Suppressor macrophage treated with lipopolysaccharide for 4 hours (primary cell): ENCODE measurements at places on chromosomes 7 and 10.

DNA sequence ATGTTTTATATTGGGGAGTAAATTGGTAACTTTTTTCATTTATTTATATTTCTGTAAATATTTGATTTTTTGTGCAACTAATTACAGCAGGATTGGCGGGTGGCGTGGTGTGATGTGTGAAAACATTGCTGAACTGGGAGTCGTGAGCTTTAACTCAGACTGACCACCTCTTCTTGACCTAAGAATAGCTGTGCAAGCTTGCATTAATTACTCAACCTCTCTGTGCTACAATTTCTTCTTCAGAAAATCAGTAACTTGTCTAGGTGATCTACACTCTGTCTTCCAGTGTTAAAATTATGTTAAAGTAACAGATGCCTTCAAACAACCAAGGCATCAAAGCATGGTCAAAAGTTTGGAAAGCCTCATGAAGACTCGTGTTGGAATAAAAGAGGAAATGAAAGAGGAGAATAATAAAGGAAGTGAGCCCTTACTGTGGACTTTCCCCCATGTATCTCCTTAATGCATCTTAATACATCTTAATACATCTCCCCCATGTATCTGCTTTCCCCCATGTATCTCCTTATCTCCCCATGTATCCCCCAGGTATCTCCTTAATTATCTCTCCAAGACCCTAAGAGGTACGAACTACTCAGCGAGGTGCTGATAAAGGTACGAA lies 71.2 kb downstream of the SVIL start:
- DNase-seq = peak; percentile 66

DNA sequence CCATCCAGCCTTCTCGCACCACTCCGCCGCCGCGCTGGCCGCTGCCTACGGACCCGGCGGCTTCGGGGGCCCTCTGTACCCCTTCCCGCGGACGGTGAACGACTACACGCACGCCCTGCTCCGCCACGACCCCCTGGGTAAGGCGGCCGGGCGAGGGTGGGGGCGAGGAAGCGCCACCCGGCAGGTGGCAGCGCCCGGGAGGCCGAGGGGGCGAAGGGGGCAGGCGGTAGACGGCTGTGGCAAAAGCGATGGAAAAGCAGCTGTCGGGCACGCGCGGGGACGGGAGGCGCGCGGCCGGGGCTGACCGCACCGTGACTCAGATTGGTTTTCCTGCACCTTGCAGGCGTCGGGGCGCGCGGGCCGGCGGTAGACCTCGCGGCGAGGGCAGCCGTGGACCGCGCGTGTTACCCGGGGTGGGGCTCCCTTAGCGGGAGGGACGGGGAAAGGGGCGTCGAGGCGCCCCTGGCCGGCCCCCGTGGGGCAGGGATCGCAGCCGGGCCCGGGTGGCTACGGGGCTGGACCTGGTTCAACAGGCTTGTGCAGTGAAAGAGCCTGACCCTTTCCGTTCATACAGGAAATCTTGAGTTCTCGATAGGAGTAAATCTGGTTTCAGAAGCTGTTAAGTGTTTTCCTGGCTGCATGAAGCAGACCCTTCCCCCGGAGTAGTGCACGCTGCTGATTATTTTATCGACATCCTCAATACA lies 608 bp downstream of the HHEX start:
- DNase-seq = peak; percentile 67

DNA sequence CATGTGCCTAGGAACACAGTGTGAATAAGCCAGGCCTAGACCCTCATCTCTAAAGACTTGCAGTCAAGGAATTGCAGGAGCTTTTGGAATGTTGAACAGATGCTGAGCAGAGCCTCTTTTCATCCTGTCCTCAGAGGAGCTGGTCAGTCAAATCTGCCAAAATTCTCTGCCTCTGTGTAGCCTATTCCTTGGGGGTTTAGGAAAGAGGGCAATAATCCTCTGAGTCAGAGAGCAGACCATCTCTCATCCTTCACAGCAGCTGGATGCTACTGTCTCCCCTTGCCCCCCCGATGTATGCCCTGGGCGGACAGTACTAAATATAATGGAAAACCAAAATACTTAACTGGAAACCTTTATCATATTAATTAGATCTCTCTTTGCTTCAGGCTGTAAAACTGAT lies 52.6 kb downstream of the BICC1 start:
- no peak for DNase-seq

- DNase-seq = no peak
These were observed 538.9 kb upstream of the IGFBP3 start for GRCh38 chr7:46459942-46460341.

GRCh38 chr10:46222364-46222935 lies 64.3 kb upstream of the ANTXRL start:
- peak; percentile 19 for DNase-seq

GRCh38 chr7:48337012-48337621 lies 165.9 kb downstream of the ABCA13 start:
- DNase-seq = peak; percentile 44

DNA sequence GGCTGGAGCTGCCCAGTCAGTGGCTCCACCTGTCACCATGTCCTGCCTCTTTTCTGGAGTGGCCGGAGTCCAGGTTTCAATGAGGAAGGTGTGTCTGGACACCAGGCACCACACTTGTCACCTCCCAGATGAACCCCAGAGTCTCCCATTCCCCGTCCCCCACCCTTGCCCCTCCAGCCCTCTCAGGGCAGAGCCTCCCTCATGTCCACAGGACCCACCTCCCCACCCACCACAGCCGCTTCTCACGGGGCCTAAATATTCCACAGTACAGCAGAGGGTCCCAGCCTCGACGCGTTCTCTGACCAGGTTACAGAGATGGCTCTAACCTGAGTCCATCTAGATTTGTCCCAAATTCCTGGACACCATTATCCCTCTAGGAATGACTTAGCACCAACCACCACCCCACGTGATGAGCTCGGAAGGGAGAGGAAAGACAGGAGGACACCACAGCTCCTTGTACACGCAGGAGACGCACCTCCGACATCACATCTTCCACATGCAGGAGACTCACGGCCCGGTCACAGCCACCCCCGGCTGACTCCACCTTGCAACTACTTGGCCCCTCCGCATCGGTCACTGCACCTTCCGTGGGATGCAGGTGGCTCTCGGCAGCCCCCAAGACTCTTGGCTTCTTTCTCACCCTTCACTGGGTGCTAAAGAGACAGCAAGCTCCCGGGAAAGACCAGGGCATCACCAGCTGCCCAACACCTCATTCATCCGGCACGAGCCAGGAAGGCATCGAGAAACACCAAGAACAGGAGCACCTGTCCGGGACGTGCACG lies 560.2 kb downstream of the DNAJB6 start:
- no peak for DNase-seq

DNA sequence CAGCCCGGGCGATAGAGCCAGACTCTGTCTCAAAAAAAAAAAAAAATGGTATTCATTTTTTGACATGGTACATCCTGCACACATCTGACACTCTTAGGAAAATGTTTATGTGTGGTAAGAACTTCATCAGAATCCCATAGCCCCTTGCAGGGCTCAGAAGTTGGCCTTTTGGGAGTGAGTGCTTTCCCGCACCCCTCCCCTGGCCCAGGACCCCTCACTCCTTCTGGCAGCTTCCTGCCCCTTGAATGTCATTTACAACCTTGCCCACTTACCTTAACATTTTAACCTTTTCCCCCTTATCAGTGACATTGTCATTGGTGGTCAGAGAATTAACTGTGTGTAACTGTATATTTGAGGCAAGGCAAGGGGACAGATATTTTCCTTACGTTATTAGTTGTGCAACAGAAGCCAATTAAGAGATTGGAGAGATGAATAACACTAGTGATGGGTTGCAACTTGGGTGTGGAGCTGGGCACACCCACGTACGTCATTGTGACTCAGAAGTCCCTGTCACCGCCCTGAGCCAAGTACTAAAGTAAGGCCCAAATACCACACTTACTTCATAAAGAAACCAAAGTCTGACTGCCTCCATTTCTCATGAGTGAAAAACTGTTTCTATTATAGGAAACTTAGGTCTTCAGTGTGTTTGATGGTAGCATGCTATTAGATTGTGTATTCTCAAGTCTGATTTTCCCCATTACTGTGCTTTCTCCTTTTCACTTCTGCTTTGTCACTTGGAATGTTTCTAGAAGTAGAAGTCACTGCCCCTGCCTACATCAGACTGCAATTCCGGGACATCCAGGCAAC lies 31.6 kb downstream of the OGDH start:
- peak; percentile 97 for DNase-seq

GRCh38 chr10:66295602-66296001 lies 630.2 kb upstream of the LRRTM3 start:
- no peak for DNase-seq

GRCh38 chr10:58041901-58042300 lies 225.8 kb downstream of the IPMK start:
- DNase-seq = no peak

DNA sequence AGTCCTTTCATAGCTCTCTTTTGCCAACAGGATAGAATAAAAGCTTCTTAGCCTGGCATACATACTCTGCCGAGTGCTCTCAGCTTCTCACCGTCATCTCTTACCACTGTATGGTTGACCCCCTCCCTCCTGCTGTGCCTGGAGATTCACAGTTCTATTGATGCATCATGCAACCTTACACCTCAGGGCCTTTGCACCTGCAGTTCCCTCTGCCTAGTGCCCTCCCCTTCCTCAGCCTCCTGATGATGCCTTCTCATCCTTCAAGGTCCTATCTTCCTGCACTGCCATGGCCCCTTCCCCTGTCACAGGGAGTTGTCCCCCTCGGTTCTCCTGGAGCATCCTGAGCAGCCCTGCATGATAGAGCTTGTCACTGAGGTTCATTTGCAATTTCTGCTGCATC lies 81.5 kb downstream of the CDH23 start:
- DNase-seq = no peak

GRCh38 chr7:66043681-66044497 lies 31.7 kb upstream of the ASL start:
- DNase-seq = peak; percentile 20

DNA sequence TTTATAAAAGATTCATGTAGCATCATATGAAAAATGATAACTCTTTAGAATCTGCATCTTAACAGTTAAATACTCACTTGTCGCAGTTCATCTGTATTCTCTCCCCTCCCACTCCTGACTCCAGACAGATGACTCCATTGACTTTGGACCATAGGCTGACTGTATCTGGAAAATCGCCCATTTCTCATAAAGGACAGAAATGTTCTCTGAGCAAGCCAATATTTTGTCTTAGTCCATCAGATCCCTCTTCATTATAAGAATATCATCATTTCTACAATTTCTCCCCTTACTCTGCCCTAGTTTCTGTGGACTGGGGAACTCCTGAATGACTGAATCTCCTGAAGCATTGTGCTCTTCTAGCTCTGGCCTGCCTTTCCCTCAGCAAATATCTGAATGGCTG lies 125.4 kb downstream of the SEMA3D start:
- no peak for DNase-seq

GRCh38 chr7:40329601-40330153 lies 194.9 kb downstream of the SUGCT start:
- DNase-seq = peak; percentile 61

DNA sequence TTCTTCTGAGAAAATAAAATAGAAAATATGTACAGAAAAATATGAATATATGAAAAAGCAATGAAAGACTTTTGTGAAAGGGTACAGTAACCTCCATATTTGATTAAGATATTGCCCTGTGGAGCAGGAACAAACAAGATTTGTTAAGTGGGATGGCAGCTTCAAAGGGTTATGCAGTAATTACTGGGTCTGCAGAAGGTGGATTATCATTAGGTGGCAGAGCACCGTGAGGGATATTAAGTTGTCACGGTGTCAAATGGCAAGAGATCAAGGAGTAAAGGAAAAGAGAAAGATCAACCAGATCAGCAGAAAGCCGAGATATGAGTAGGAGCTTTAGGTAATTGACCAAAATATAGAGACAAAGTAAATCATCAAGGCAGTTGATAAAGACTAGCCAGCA lies 44.1 kb downstream of the DGKB start:
- no peak for DNase-seq

GRCh38 chr7:114652041-114652440 lies 237.4 kb downstream of the FOXP2 start:
- no peak for DNase-seq

- peak; percentile 11 for DNase-seq
These were observed 109.7 kb downstream of the GNAI1 start for GRCh38 chr7:80244206-80244916.

DNA sequence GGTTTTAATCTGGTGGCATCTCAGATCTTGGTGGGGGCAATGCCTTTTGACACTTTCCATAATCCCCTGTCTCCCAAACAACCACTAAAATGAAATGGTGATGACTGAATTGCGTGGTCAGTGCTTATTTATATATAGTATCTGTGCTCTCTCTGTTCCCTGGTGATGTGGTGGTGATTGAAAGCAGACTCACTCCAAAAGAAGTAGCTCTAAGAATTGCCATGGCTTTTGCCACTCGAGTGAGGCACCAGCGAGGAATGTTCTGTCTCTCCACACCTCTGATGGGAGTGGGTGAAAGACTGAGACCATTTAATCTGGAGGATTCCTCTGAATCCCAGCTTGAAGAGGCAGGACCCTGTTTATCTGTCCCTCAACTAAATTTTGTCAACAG lies 2.8 kb downstream of the DUSP5 start:
- DNase-seq = no peak

GRCh38 chr10:71648933-71649320 lies 70.7 kb downstream of the C10orf105 start:
- DNase-seq = no peak

GRCh38 chr7:84841809-84842208 lies 345.0 kb downstream of the SEMA3D start:
- DNase-seq = no peak

DNA sequence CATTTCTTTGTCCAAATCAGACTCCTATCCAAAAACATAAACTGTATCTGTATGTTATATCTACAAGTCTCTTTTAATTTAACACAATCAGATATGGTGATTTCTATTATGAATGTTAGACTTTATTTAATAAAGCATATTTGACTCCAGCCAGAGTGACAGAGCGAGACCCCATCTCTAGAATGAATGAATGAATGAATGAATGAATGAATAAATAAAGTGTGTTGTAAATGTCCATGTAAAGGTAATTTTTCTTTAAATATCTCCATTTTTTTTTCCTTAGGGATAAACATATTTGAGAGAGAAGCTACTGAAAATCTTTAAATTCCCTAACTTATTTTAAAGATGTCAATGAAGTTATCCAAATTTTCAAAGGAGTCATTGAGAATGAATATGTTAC lies 18.1 kb upstream of the ALDH18A1 start:
- DNase-seq = no peak

- DNase-seq = peak; percentile 77
These were observed at the start of gene SAMD9L for GRCh38 chr7:93148144-93148543. Gene SAMD9L (minus strand): TSS chr7:93148385. CDS start chr7:93135971, 12,414 bp downstream.

- no peak for DNase-seq
These were observed 417.9 kb downstream of the RPS24 start for GRCh38 chr10:78451592-78451991.

GRCh38 chr10:63156236-63156635 lies 23.1 kb downstream of the NRBF2 start:
- DNase-seq = no peak

DNA sequence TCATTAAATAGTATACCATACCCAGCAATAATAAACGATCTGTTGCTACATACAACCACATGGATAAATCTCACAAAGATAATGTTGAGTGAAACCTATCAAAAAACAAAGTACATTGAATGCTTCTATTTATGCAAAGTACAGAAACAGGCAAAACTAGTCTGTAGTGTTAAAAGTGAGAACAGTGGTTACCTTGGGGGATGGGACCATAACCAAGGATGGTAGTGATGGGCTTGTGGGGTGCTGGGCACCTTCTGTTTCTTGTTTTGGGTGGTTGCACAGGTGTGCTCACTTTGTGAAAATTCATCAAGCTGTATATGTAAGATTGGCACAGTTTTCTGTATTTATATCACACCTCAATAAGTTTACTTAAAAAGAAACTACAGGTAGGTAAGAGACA lies 105.7 kb downstream of the ATE1 start:
- DNase-seq = no peak
